Left colon (tissue), 2 donors: ENCODE measurements at places on chromosomes 16 and 17. TPM values are rescaled to one million over a fixed set of nuclear protein-coding genes. Genes with fewer than 3 reads are reported as not detected.

Gene NLE1
- 10.5 TPM for total RNA-seq

GRCh38 chr16:85477801-85478363 lies 135.2 kb upstream of the GSE1 start:
- no peak for DNase-seq

- DNase-seq: peak; percentile 33
These were observed 132.2 kb downstream of the SKAP1 start for GRCh38 chr17:48297825-48298224.

Gene NACA2
- total RNA-seq: not detected

- DNase-seq: no peak
These were observed 7.2 kb upstream of the PDK2 start for GRCh38 chr17:50087912-50088405.

Gene KRT25
- not detected for total RNA-seq

- no peak for DNase-seq
These were observed 519.7 kb upstream of the CA10 start for GRCh38 chr17:52678211-52678610.

Gene HS3ST3B1
- total RNA-seq: 0.73 TPM

GRCh38 chr16:2671741-2672140 lies 10.6 kb upstream of the KCTD5 start:
- DNase-seq: no peak

DNA sequence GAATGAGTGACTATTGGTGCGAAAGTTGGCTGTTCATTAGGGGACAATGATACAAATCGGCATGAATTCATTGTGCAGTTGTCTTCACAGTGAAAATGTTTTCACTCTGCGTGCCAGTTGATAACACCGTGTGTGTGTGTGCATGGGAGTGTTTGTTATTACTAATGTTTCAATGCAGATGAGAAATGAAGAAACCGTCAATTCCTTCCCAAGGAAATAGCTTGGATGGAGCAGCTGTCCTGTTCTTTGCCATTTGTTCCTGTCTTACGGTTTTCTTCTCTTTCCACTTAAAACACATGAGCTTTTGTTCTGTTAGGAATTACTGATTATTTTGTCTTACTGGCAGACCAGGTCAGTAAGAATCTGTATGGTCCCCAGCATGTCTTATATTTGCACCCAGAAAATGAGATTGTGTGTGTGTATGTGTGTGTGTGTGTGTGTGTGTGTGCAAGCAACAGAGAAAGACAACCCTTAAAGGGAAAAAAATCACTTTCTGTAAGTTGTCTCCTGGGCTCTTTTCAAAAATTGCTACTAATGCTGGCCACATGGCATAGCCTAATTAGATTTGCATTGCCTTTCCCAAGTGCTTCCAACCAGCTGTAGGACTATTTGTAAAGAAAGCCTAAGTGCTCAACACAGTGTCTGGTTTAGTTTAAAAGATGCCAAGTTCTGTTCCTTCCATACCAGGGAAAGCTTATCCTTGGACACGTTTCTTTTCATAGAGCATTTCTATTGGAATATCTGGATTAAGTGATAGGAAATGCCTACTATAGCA lies 23.8 kb downstream of the SHISA9 start:
- DNase-seq: no peak

Gene JUP
- total RNA-seq: 343 TPM

Gene CMTR2
- total RNA-seq: 17.7 TPM

DNA sequence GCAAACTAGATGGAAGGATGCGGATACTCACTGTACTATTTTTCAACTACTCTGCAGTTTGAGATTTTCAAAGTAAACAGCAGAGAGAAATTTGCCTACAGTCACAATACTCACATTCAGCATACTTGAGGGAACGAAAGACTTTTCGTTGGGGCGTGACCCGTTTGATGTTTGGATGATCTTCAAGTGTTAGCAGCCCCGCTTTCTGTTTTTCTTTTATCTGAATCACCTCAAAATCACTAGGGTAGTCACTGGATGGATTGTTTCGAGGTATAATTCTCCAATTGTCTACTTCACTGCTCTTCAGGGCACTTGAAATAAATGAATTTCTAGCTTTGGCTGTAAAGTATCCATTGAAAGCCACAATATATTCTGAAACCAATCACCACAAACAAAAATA lies 17.8 kb downstream of the MBTPS1 start:
- DNase-seq: no peak

DNA sequence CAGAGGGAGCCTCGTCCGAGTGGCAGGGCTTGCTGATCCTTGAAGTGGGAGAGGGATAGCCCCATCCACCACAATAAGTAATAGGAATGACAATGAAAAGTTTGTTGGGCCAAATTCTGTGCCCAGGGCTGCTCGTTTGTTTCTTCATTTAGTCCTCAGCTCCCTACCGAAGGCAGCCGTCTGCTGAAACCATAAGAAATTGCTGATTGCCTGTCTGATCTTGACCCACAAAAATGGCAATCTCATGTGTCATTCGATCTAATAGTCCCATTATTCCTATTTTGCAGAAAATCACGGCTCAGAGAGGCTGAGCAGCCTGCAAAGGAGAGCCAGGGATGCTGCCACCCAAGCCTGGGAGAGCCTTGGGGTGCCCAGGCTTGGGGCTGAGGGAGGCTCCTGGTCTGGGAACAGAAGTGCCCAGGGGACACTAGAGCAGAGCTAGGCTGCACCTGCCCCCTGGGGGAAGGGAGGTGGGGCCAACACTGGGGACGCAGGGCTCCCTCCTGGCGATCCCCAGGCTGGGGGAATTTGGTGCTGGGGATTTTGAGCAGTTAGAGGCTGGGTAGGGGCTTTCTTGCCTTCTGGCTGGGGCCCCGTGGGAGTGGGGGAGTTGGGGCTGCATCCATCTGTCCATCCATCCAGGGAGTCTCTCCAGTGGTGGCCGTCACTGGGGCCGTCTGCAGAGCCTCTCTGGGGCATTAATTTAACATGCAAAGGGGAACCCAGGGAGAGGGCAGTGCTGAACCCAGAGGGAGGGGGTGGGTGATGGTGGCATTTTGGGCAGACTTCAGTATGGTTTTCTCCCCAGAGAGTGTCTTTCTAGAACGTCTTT lies 53.5 kb downstream of the SOCS1 start:
- DNase-seq: no peak

- DNase-seq: no peak
These were observed 96.8 kb downstream of the GSG1L start for GRCh38 chr16:27966756-27967155.

DNA sequence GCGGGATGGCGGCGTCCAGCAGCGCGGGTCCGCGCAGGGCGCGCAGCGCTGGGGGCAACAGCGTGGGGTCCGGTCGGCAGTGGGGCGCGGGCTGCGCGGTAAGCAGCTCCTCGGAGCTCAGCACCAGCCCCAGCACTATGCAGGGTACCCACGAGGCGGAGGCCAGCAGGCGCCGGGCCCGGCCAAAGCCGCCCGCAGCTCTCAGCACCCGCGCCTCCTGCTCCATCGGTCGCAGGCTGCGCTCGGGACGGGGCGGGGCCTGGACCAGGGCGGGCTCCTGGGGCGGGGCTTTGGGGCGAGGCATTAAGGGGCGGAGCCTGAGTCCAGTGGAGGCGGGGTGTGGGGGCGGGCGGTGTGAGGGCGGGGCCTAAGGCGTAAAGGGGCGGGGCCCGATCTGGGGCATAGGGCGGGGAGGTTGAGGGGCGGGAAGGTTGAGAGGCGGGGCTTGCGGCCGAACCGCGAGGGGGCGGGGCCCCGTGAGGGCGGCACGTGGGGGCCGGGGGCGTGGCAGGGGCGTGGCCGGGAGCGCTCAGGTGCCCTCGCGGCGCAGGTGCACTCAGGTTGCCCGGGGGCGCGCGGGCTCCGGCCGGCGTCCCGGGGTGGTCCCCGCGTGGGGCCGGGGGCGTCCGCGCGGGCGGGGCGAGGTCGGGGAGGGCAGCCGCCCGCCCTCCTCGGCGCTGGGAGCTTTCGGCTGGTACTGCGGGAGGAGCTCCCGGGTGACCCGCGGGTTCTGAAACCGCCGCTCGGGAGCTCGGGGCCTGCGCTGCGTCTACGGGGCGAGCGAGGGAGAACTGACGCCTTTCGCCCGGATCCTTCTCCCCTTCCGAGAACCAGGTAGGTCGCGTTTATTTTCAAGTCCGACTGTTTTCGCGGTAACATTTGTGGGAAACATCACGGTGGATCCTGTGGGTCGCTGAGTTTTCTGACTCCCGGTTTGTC lies 1.4 kb upstream of the SLC22A31 start:
- DNase-seq: peak; percentile 90

DNA sequence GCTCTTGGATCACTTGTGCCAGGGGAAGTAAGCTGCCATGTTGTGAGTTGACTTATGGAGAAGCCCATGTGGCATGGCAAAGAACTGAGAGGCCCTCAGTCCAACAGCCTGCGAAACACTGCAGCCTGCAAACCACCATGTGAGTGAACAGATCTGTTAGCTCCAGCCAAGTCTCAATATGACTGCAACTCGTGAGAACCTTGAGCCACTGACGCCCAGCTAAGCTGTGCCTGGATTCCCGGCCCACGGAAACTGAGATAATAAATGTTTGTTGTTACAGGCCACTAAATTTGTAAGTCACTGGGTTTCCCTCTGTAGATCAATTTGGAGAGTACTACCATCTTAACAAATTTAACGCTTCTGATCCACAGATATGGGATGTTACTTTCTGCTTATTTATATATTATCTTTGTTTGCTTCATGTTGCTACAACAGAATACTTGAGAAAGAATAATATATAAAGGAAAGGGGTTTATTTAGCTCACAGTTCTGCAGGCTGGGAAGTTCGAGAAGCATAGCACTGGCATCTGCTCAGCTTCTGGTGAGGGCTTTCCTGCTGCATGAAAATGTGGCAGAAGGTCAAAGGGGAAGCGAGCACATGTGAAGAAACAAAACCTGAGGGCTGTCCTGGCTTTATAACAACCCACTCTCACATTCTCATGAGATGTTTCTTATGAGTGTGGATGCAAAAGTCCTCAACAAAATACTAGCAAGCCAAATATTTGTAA lies 29.4 kb upstream of the ATP2A3 start:
- no peak for DNase-seq

DNA sequence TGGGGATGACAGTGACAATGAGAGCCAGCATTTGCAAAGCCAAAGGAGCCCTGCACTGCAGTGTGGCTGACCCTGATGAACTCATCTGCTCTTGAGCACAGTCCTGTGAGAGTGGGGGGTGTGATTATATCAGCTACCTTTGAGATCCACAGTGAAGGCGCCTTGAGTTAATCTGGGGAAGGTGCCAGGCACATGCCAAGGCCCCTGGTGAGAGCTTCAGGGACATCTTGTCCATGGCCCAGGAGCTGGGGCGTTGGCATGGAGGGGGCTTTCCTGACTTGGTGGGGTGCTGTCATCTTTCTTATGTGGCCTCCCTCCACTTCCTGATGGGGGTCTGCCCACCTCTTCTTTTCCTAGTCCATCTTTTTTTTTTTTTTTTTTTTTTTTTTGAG lies 86.5 kb downstream of the SNX29 start:
- DNase-seq: no peak

DNA sequence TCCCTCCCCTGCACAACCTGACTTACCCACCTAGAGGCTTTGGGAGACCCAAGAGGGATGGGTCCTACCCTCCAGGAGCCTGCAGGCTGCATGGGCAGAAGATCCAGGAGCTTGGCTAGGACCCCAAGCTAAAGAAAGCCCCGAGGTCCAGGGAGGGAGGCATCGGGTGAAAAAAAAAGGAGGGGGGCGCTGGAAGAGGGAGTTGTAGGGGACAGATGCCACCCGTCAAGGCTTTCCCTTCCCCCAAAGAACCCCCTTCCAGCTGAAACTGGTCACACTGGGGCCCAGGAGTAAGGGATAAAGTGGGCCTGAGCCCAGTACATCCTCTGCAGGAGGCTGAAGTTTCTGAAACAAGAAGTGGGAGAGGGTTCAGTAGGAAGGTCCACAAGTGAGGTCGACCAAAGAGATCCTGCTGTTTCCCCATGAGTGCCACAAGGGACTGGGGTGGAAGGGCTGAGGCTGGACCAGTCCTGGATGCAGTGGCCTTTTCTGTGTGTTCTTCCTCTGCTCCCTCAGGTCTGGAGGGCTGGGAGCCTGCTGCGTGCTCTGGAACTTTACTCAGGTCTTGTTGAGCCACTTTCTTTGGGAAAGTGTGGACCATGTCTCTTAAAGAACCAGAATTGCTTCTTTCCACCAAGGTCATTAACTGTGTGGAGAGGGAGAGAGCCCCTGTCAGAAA lies 14.2 kb upstream of the CBFB start:
- no peak for DNase-seq

GRCh38 chr17:6507535-6507934 lies 48.8 kb downstream of the PITPNM3 start:
- peak; percentile 74 for DNase-seq

- DNase-seq: peak; percentile 57
These were observed 8.6 kb upstream of the TEX19 start for GRCh38 chr17:82350182-82351030.

DNA sequence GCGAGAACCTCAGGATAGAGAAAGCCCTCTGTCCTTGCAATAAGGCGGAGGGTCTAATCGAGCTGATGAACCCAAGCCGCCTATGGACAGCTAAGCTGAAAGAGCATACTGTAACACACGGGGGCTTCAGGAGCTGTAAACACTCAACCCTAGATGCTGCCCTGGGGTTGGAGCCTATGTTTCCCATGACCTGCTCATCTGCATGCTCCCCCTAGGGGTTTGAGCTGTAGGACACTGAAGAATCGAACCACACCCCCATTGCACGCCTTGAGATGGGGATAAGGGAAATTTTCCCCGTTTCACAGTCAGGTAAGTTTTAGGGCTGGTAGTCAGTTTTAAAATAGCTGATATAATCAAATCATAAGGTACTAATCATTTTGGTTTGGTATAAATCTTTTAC lies 675.6 kb upstream of the CDH8 start:
- no peak for DNase-seq

Gene KRT20
- 1,413 TPM for total RNA-seq

DNA sequence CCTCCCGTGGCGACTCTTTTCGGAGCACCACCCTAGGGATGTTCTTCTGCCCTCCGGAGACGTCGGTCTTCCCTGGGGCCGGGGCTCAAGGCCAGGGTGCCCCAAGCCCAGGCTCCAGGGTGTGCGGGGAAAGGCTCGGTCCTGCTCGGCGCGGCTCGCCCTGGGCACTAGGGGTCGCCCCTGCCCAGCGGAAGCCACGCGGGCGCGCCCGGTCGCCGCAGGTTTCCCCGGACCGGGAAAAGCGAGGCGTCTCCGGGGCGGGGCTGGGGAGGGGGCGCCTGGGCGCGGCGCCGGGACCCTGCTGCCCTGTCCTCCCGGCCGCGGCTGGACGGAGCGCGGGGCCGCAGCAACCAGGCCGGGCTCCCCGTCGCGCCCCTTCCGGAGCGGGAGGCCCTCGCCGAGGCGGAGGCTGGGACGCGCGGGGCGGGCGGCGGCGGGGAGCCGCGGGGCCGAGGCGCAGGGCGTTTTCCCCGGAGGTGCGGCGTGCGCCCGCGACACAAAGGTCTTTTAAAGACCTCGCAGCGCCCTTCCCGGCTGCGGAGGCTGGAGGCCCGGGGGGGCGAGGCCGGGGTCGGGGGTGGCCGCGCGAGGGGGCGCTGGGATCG lies 76.4 kb downstream of the MRC2 start:
- peak; percentile 81 for DNase-seq

GRCh38 chr16:9112166-9112843 lies 20.9 kb downstream of the HAPSTR1 start:
- no peak for DNase-seq

- DNase-seq: no peak
These were observed 25.9 kb upstream of the NKD1 start for GRCh38 chr16:50522324-50522723.

GRCh38 chr17:79042421-79043190 lies 18.6 kb downstream of the C1QTNF1 start:
- peak; percentile 88 for DNase-seq

Gene LPCAT2
- 17.9 TPM for total RNA-seq

Gene LPO
- not detected for total RNA-seq

Gene KRT33A
- total RNA-seq: not detected
